ENCODE measurements at places on chromosomes 5 and 9.

GRCh38 chr5:111013011-111013410, 58.5 kb upstream of the TSLP start:
- DNase-seq: no peak

DNA sequence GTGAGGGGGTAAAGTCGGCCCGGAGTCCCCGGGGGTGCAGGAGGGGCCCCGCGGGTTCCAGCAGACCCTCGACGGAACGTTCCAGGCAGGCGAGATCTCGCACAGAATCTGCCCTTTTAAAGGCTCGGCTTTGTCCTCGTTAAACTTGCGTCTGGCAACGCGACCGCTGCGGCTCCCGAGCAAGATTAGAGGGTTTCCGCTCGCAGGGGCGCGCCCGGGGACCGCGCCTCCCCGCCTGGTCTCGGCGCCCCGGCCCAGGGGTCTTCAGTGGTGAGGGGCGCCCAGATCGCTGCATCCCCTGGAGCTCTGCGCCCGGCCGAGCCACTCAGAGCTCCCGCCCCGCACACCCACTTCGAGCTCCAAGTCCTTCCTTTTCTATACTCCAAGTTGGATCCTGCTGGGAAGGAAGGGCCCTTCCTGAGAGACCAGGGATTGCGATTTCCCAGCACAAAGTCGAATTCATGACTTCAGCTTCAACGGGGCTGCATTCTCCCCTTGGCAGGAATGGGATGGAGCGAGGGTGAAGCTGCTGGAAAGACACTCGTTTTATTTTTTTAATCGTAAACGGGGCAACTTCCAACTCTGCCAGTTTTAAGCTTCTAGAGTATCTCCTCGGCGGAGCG, 11.3 kb downstream of the PROP1 start:
- no peak for DNase-seq

DNA sequence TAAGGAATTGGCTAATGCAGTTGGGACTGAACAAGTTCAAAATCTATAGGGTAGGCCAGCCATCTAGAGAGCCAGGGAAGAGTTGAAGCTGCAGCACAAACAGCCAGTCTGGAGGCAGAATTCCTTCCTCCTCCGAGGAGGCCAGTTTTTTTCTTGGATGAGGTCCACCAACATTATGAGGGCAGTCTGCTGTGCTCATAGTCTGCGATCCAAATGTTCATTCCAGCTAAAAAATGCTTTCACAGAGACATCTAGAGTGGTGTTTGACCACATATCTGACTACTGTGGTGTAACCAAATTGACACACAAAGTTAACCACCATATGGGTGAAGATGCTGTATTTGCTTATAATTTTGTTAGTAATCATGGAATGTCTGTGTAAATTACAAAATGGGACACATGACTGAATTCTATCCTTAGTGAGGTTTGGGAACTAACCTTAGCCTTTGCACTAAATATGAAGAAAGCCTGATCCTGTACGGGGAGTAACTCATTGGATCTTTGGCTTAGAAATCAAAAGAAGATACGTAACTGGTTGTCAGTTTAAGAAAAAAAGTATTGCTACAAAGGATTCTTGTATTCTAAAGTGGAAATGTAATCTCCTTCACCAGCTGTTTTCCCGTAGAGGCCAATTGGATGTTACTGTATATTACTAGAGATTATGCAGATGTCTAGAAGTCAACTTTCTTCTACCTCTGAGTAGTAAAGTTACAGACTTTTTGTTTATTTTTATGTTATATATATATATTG, 70.6 kb downstream of the SPIN1 start:
- no peak for DNase-seq

DNA sequence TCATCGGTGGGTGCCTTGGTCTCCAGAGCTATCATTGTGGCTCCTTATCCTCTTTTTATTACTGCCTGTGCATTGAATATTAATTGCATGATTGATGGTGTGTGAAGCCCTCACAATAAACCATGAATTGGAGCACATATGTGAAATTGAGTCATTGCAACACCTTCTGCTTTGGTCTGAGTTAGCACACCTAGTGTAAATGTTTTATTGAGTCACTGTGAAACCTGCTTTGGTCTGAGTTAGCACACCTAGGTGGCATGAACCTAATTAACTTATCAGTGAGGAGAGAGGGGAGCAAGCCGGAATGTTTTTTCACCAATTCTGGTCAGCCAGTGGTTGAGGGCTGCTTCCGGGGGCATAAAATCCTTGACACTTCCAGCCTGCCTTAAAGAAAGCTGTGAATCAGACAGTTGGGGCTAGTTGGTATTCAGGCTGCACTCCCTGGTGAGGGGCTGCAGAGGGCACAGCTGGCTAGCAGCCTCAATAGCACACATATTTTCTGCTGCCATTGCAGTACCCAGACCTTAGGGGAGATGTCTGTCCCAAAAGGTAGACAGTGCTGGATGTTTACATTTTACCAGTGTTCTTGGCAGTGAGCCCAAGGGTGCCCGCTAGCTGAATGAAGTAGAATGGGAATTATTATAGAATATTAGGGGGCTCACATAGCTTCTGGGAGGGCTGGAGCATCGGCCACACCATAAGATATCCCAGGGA, 76.5 kb upstream of the GOLM1 start:
- DNase-seq: no peak

- DNase-seq: no peak
These were observed 56.2 kb downstream of the PTCD2 start for GRCh38 chr5:72376381-72376780.

- no peak for DNase-seq
These were observed 76.3 kb upstream of the PCA3 start for GRCh38 chr9:76687861-76688391.

DNA sequence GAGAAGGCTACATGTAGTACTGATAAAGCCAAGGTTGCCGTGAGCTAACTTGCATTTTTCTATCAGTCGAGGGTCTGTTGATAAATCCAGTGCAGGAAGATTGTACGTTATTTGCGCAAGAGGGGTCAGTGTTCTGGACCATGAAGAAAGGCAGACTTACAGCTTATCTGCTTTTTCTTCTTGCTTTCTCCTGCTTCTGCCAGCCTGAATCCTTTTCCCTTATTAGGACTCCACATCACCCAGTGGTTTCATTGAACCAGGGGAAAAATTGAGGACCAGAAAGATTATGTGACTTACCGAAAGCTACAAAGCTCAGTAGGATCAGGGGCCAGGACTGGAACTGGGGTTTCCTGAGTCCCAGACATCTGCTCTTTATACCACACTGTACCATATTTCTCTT, 534.6 kb upstream of the BRINP1 start:
- no peak for DNase-seq

GRCh38 chr5:40606077-40606765, 73.5 kb upstream of the PTGER4 start:
- DNase-seq: no peak

DNA sequence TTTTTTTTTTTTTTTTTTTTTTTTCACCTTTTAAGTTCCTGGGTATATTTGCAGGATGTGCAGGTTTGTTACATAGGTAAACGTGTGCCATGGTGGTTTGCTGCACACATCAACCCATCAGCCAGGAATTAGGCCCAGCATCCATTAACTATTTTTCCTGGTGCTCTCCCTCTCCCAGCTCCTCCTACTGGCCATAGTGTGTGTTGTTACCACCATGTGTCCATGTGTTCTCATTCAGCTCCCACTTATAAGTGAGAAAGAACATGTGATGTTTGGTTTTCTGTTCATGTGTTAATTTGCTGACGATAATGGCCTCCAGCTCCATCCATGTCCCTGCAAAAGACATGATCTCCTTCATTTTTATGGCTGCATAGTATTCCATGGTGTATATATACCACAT, 350.5 kb downstream of the MAN2A1 start:
- DNase-seq: no peak

DNA sequence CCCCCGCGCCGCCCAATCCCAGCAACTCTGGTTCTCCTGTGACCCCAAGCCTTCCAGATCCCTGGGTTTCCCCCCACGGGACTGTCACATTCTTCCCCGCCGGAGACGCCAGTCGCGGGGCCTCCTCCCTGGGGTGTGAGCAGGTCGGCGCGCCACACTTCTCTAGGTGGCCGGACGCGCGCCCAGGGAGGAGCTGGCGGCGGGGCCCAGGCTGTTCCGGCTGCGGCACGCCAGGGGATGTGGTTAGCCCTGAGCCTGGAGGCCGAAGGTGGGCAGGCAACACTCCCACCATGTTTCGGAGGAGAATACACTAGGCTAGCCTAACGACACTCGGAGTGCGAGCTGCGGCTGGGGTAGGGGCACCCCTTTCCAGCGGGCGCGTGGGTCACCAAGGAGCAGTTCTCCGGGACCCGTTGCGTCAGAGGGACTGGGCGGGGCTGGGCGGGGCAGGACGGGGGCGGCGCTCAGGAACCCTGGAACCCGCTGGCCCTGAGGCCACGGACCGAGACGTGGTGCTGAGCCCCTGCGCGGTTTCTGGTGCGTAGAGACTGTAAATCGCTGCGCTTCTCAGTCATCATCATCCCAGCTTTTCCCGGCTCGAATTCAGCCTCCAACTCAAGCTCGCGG, at the start of gene SLC27A6:
Gene SLC27A6, plus strand, starts transcription at position 478 of the 627 bp plus-strand sequence. CDS start 650 bp downstream, outside the sequence.
- no peak for DNase-seq

GRCh38 chr9:131656356-131657036, 83.4 kb downstream of the RAPGEF1 start:
- DNase-seq: peak; percentile 95

GRCh38 chr9:122158202-122158601, 1.4 kb downstream of the NDUFA8 start:
- peak; percentile 20 for DNase-seq

GRCh38 chr9:87270848-87271234, 226.8 kb upstream of the DAPK1 start:
- DNase-seq: no peak

Data from naive B cell (primary cell).